ENCODE measurements at places on chromosomes 1 and 21.

DNA sequence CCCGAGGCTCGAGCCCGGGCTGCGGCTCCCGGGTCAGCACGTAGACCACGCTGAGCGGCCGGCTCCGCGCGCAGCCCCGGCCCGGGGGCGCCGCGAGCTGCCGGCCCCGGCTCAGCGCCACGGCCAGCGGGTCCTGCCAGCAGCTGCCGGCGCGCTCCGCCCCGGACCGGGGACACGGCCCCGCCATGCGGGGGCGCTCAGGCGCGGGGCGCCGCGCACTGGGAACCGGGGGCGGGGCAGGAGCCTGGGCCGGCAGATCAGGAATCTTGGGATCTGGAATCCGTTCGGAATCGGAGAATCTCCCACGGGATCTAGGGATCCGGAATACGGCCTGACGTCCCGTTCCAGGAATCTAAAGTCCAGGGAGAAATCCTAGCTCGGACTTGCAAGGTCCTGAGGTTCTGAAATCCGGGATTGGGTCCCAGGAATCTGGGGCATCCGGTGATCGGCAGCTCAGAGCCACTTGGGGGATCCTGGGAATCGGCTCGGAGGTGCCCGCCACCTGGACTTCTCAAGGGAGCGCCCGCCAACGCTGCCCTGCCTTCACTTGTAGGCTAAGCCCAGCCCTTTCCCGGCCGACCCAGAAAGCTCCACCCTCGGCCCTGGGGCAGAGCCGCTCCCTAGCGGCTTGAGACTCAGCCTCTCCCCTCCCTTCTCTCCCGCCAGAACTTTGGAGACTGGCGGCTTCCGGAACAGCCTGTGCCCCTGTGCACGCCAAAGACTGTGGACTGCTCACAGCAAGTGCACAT lies at the start of gene MAP3K6:
Gene MAP3K6, minus strand, starts transcription at position 551 of the 749 bp plus-strand sequence. Its CDS starts 364 bp downstream, at position 187.
- DNase-seq: peak; percentile 58

DNA sequence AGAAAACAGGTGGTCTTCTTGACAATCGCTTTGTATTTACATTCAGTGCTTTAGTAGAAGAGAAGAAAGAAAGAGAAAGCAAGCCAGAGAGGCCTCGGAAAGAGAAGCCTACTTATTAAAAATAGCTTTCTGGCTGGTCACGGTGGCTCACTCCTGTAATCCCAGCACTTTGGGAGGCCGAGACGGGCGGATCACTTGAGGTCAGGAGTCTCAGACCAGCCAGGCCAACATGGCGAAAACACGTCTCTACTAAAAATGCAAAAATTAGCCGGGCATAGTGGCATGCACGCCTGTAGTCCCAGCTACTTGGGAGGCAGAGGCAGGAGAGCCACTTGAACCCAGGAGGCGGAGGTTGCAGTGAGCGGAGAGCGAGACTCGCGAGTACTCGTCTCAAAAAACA lies 1.8 kb upstream of the SLC19A2 start:
- DNase-seq: no peak

DNA sequence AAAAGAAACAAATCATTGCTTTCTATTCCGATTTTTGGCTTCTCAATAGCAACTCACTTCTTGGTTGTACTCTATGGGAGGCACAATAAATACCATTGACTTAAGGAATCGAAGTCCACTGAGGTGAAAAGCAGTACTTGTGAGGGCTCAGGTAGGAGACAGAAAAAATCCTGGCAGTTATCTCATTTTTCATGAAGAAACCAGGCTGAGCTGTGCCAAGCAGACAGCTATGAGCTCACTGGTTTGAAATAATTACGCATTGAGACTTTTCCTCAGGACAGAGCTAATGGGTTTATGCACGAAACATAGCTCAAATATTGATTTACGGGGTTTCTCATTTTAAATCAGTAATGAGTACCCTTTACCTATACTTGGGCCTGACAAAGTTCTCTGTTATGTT lies 18.5 kb downstream of the COLGALT2 start:
- no peak for DNase-seq

GRCh38 chr1:78061825-78062523 lies 16.2 kb downstream of the GIPC2 start:
- no peak for DNase-seq

GRCh38 chr1:181251713-181252075 lies 163.2 kb downstream of the IER5 start:
- DNase-seq: no peak
